ENCODE measurements at places on chromosomes 3 and 15. TPM values are rescaled to one million over a fixed set of nuclear protein-coding genes. Genes with fewer than 3 reads are reported as not detected.

FGF7 gene
- polyA plus RNA-seq: 24.9 TPM

- DNase-seq: no peak
Observed at GRCh38 chr3:43094381-43094780, 11.5 kb downstream of the POMGNT2 start.

DNA sequence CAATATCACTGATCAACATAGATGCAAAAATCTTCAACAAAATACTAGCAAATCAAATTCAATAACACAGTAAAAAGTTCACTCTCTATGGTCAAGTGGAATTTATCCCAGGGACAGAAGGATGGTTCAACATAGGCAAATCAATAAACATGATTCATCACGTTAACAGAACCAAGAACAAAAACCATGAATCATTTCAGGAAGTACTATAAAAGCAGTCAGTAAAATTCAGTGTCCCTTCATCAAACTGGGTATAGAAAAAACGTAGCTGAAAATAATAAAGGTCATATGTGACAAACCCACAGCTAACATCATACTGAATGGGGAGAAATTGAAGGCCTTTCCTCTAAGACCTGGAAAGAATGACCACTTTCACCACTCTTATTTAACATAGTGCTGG is 172.1 kb downstream of the POLR2M start:
- no peak for DNase-seq

GRCh38 chr3:6723205-6723604 is 137.7 kb upstream of the GRM7 start:
- no peak for DNase-seq

- DNase-seq: no peak
Observed at GRCh38 chr3:101988596-101988995, 139.3 kb downstream of the NFKBIZ start.

IGSF10 gene
- polyA plus RNA-seq: 0.36 TPM

All from heart left ventricle (tissue), 16 donors.